Chondrocyte (in vitro differentiated cells): ENCODE measurements at places on chromosomes 5 and 9. TPM values are rescaled to one million over a fixed set of nuclear protein-coding genes. Genes with fewer than 3 reads are reported as not detected.

- H3K27ac ChIP-seq: peak overlapping the region; percentile 89
- no peak overlapping the region for H3K4me3 ChIP-seq
- no peaks in the 10 kb centered on the region for H3K27me3 ChIP-seq
- no peak for DNase-seq
- peaks cover 4% of the 10 kb centered on the region for H3K36me3 ChIP-seq
Observed at GRCh38 chr5:172412724-172413286, 41.5 kb downstream of the SH3PXD2B start.

GRCh38 chr9:38022203-38022895 lies 46.7 kb downstream of the SHB start:
- H3K4me3 ChIP-seq: no peak overlapping the region
- H3K36me3 ChIP-seq: no peaks in the 10 kb centered on the region

- no peak for DNase-seq
- no peaks in the 10 kb centered on the region for H3K36me3 ChIP-seq
- peaks cover 10% of the 10 kb centered on the region for H3K4me1 ChIP-seq
Observed at GRCh38 chr5:60677850-60678664, 21.9 kb downstream of the DEPDC1B start.

- H3K27ac ChIP-seq: peak overlapping the region; percentile 87
- H3K4me1 ChIP-seq: peaks cover 33% of the 10 kb centered on the region
- DNase-seq: no peak
- H3K27me3 ChIP-seq: no peaks in the 10 kb centered on the region
Observed at GRCh38 chr5:31962871-31963307, 211.2 kb downstream of the GOLPH3 start.

- H3K27me3 ChIP-seq: no peaks in the 10 kb centered on the region
- no peak overlapping the region for H3K4me3 ChIP-seq
- DNase-seq: no peak
- peaks cover 5% of the 10 kb centered on the region for H3K36me3 ChIP-seq
- no peak overlapping the region for H3K27ac ChIP-seq
Observed at GRCh38 chr5:62473209-62473608, 60.6 kb downstream of the IPO11 start.

GRCh38 chr5:1036504-1037122 lies 28.0 kb downstream of the NKD2 start:
- H3K36me3 ChIP-seq: no peaks in the 10 kb centered on the region
- peak; percentile 68 for DNase-seq
- peaks cover 26% of the 10 kb centered on the region for H3K27me3 ChIP-seq
- no peak overlapping the region for H3K4me3 ChIP-seq

DNA sequence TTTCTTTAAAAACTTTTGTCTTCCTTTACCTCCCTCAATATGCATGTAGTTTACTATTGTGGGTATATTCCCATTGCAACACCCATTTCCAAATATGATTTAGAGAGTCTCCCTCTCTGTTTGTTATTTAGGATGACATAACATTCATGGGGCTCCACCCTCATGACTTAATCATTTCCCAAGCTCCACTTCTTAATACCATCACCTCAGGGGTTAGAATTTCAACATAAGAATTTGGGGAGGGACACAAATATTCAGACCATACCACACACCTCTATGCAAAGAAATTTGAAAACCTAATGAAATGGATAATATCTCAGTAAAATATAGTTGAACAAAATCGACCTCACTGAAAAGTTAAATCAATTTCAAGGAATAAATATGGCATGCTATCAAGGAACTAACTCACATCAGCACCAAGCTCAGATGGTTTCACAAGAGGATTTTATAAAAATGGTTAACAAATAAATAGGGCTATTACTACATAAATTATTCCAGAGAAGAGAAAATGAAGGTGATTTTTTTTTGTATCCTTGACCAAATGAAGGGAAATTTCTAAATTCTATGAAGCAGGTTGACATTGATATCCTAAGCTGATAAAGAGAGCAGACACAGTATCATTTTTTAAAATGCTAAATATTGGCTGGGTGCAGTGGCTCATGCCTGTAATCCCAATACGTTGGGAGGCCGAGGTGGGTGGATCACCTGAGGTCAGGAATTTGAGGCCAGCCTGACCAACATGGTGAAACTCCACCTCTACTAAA lies 20.2 kb upstream of the UBTD2 start:
- H3K27me3 ChIP-seq: peaks cover 2% of the 10 kb centered on the region
- peaks cover 5% of the 10 kb centered on the region for H3K4me1 ChIP-seq
- H3K36me3 ChIP-seq: no peaks in the 10 kb centered on the region
- H3K27ac ChIP-seq: no peak overlapping the region
- no peak overlapping the region for H3K4me3 ChIP-seq
- DNase-seq: no peak

DNA sequence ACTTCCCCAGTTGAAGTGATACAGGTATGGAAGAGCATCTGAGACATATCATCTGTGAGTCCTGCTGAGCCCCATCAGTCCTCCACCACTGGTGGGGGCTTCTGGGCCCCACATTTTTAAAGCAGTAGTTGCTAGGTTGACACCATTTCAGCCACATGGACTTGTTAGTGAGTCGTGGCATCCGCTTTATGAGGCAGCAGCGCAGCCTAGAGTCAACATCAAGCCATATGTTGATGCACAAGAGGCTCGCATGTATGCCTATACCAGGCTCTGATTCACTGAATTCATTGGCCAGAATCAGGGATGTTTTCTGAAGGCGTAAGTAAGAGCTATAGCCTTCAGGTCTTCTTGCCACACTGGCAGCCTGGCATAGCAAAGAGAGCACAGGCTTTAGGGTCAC lies 26.8 kb downstream of the ZNF346 start:
- H3K36me3 ChIP-seq: peaks cover 23% of the 10 kb centered on the region
- H3K4me1 ChIP-seq: no peaks in the 10 kb centered on the region
- no peak overlapping the region for H3K4me3 ChIP-seq
- peak; percentile 17 for DNase-seq
- no peaks in the 10 kb centered on the region for H3K27me3 ChIP-seq

- DNase-seq: no peak
- peaks cover 2% of the 10 kb centered on the region for H3K36me3 ChIP-seq
- no peak overlapping the region for H3K4me3 ChIP-seq
- no peaks in the 10 kb centered on the region for H3K27me3 ChIP-seq
- H3K27ac ChIP-seq: no peak overlapping the region
Observed at GRCh38 chr5:73917433-73917832, 291.4 kb downstream of the ARHGEF28 start.

- no peak for DNase-seq
- H3K27me3 ChIP-seq: peaks cover 4% of the 10 kb centered on the region
- no peak overlapping the region for H3K4me3 ChIP-seq
- H3K36me3 ChIP-seq: peaks cover 3% of the 10 kb centered on the region
- no peak overlapping the region for H3K27ac ChIP-seq
Observed at GRCh38 chr5:167894631-167895472, 396.6 kb upstream of the WWC1 start.

The MLANA gene
- not detected in 3 replicates for total RNA-seq

The CANX gene
- 695 to 849 TPM (median 699 TPM) in 3 replicates for total RNA-seq

The PCDHA9 gene
- total RNA-seq: 1.2 to 2.0 TPM (median 1.3 TPM) in 3 replicates
